ENCODE measurements at places on chromosomes 5 and 9. TPM values are rescaled to one million over a fixed set of nuclear protein-coding genes. Genes with fewer than 3 reads are reported as not detected.

Gene GPR150
- 0.15 TPM for total RNA-seq

Gene FBP1
- total RNA-seq: 0.13 TPM

Gene GFPT2
- 62.8 TPM for total RNA-seq

Gene CDH18
- total RNA-seq: not detected

Gene SLC6A3
- 0.37 TPM for total RNA-seq

Gene SLC36A2
- not detected for total RNA-seq

Gene DOCK2
- 3.5 TPM for total RNA-seq

Gene GARIN3
- total RNA-seq: not detected

Gene C9orf57
- total RNA-seq: not detected

Gene MRPL36
- total RNA-seq: 90.0 TPM

Gene RNF183
- not detected for total RNA-seq

Gene LRRC19
- not detected for total RNA-seq

Gene PCDHGA3
- total RNA-seq: not detected

Gene PLAC8L1
- not detected for total RNA-seq

Gene ADRB2
- 0.73 TPM for total RNA-seq

Gene TMEM215
- not detected for total RNA-seq

Gene OTP
- total RNA-seq: 0.12 TPM

Measured in A549 treated with ZK216348 at 1 μM for 4 hours (cell line).